NCI-H146 (cell line): ENCODE measurements at places on chromosomes 3 and 15.
A peak's percentile ranks its signal among the peaks of the same experiment; 100 is the strongest.

DNA sequence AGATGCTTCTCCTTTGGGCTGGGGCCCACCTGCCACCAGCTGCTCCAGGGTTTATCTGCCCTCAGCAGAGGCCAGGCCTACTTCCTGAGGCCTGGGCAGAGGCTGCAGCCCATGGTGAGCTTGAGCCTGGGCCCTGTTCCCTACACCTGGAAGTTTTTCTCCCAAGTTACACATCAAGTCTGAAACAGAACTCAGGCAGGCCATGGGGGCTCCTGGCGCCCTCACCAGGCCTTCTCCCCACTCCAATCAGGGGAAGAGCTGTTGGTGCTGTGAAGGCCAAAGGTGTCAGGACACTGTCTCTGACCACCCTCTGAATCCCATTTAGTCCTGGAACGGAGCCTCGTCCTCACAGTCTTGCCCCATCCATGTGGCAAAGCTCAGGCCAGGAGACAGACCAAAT is 7.3 kb downstream of the VWA5B2 start:
- no peak for DNase-seq

- no peak for DNase-seq
Measured at GRCh38 chr3:10554236-10554611, 48.8 kb upstream of the ATP2B2 start.

DNA sequence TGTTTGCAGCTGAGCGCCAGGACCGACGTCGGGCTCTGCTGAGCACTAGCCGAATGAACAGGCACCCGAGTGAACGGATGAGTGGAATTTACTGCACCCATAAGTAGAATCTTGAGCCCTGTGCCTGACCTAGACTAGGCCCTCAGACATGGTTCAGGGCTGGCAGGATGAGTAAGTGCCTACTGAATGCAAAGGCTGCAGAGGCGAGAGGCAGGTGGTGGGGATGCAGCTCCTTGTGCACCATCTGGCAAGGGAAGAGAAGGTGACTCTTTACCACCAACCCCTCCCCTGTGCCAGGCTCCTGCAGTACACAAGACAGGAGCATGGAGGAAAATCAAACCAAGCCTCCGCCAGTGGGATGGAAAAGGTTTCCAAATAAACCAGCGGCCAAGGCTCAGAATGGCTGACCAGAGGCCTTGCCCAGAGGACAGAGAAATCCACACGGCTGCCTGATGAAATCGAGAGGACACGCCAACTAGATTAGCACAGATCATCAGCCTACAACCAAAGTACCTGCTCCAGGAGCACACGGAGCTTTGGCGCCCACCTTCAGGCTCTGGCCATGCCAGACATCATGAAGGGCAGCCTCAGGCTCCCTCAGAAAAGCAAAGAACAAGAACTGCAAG is 141.7 kb upstream of the IQSEC1 start:
- DNase-seq = no peak

DNA sequence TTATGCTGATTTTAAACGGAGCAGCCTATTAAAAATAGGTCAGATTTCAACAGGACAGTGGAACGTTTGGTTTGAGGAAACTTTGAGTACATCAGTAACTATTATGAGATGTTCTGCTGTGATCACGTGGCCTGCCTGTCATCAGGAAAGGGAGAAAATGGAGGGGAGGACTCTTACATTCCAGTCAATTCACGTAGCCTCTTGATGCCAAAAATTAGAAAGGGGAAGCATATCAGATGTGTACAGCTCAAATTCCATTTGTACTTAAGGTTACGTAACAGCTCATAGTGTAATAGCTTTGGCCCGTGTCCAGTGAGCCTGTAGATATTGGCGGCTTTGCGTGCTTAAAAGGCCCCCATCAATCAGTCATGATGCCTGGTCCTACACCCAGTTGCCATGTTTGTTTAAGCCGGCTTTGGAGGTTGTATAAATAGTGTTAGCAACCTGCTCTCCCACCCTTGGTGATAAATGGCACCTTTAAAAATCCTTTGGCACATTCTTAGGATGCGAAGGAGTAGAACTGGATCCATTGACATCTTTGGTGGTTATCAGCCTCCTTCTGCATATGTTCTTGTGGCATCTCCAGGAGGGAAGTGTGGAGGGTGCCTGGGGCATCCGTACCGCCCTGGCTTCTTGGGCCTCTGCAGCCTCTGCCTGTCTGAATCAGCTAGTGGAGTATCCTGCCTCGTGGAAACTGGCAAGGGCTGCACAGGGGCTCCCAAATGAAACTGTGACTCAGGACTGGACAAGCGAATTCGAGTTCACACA is 163.9 kb downstream of the THSD4 start:
- peak; percentile 72 for DNase-seq

- no peak for DNase-seq
Measured at GRCh38 chr3:188458756-188459155, 304.8 kb downstream of the LPP start.

- no peak for DNase-seq
Measured at GRCh38 chr15:95812491-95812890, 518.0 kb upstream of the NR2F2 start.

DNA sequence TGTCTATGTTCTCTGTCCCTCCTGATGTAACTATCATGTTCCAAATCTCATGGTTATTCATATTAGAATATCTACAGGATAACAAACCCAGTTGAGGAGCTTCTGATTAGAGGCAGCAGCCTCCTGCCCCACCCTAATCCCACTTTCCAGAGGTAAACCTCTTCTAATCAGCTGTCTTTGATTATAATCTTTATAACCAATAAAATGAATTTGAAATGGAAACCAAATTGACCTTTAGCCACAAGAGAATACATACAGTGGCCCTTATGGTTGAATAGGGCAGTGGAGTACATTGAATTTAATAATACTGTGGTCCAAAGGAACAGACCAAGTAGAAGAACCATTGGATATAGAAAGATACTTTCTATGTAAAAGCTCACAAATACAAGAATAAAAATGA is 281.3 kb upstream of the UMPS start:
- no peak for DNase-seq

GRCh38 chr3:11591002-11591355 is 52.7 kb downstream of the VGLL4 start:
- DNase-seq = no peak
